Activated T-cell treated with anti-CD3 and anti-CD28 coated beads for 4 hours (primary cell): ENCODE measurements at places on chromosomes 4 and X.

DNA sequence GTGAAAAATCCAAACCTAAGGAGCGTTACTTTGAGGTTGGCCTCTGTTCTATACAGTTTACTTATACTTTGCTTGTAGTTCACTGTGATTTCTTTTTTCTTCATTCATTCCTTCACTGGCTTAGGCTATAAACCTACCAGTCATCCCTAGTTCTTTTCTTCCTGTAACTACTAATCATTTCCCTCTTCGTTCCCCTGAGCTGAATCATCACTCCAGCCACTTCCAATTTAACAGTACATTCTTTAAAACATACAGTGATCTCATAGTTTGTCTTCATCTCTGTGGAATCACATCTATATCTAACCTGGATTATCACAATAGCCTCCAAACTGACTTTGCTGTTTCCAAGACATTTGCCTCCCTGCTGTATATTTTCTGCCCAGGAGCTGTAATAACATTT, 25.2 kb upstream of the NPFFR2 start:
- no peak for DNase-seq

GRCh38 chrX:23797371-23798128, 14.6 kb downstream of the SAT1 start:
- DNase-seq = no peak

DNA sequence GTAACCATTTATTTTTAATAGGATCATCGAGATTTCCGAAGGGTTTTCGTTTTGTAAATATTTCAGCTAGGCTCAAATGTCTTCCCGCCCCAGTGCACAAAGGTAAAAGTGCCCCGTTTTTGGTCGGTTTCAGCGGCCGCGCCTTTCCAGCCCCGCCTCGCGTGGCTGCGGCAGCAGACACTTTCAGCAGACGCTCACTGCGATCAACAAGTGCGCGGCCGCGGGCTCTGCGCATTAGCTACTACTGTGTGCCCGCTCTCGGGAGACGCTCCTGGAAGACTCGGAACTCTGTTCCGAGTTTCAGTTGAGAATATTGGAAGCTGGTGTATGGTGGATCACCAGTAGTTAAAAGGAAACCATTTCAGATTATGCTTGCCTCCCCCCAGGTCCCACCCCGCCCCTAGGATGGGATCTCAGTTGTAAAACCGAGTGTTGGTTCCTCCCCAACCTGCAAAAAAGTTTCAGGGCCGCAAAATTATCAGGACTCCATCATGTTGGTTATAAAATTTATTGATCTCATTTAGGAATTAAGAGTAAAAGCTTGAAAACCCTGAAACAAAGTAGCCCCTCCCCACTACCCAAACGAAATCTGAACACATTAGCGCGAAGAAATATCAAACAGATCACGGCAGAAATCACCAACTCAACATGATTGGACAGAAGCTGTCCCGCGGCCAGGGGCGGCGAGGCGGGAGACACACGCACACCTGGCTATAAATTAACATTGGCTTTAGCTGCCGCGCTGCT, 2.2 kb downstream of the SOX3 start:
- no peak for DNase-seq

GRCh38 chr4:152983221-152983620, 47.1 kb downstream of the FHDC1 start:
- DNase-seq = no peak

DNA sequence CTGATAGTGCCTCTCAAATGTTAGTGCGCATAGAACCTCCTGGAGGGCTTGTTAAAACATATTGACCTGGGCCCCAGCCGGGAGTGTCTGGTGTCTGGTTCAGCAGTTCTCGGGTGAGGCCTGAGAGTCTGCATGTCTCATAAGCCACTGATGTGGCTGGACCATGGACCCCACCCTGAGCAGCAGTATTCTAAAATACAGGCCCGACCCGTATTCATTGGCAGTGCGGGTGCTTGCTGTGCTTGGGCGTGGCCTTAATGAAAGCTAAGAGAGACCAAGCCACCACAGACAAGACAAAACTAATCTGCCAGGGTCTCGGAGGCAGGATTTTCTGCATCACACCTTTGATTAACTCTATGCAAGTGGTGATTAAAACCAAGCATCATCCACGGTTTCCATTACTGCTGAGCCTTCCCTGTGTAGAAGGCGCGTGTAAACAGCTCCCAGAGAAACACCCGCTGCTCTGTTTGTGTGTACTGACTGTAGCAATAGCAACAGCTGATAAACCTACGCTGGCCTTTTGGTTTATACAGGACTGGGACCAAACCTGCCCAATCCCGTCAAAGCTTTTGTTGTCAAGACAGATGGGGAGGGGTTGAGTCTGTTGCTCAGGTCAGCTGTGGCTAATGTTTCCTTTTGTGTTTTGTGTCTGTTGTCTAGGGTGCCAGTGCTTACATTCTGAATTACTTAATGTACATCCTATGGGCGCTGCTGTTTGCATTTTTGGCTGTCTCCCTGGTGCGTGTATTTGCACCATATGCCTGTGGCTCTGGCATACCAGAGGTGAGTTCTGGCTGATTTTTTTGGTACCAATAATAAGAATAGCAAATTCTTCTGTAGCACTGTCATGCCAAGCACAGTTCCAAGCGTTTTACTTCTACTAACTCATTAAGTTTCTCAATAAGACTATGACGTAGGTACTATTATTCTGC, 40.8 kb downstream of the CLCN4 start:
- DNase-seq = no peak

- no peak for DNase-seq
Observed at GRCh38 chr4:86963697-86964096, 28.9 kb downstream of the AFF1 start.

DNA sequence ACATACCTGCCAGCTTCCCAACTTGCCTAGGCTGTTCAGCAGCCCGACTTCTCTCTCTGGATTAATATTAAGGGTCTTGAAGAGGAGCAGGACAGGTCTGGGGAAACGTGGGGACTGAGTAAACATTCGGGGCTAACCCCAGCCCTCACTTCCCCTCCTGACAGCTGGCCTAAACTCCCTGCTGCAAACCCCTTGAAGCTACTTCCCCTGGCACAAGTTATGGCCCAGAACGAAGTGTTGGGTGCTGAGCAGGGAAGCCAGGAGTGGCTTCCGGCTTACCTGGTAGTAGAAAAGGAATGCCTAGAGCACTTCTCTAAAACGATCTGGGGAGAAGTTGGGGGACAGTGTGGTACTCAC, 200.0 kb downstream of the BCOR start:
- no peak for DNase-seq

DNA sequence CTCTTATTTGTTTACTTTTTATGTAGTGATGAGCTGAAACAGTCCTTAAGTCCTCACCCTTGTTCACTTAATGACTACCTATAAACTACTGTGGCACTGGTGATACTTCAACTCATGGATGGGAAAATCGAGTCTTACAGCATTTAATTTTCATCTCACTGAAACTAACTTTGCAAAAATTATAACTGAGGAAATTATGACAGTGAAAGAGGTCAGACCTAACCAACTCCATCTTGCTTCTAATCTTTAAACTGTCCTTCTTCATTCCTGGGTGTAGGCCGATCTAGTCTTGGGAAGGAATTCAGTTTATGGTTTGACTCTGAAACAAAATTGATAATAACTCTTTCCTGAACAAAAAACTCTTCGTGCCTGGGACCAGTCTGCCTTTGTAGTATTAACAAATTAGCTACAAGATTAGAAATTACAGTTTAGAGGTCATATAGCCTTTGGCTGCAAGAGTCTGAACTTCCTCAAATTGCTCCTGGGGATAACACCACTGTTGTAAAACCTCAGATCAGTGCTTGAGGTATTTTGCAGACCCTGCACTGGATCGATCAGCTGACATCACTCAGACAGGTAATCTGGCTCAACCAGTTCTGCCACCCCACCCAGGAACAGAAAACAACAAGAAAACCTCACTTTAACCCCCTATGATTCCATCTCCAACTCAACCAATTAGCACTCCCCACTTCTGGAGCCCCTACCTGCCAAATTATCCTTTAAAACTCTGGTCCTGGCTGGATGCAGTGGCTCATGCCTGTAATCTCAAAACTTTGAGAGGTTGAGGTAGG, 995.7 kb upstream of the PRKX start:
- no peak for DNase-seq

DNA sequence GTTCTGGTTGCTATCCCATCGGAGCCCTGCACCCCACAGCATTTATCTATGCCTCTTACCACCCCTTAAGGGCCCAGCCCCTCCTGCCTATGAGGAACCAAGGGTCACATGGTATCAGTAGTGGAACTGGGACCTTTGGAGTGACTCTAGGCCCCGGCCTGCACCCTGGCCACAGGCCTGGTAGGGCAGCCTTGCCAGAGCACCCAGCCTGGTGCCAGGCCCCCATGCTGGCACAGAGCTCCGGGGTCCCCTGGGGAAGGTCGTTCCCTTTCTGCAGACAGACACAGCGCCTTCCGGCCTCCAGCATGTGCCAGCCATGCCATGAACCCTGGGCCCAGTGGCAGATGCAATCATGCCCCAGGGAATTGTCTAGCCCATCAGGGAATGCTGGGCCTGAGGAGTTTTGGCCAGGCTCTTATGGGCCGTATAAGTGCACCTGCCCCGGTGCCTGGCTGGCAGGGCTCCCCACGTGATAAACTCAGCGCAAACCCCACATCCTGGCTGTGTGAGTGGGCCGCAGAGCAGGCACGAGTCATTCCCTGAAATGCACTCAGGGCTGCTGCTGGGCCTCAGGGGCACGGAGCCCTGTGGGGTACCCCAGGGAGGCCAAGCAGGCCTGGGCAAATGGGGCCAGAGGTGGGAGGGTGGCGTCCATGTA, 19.8 kb upstream of the ADD1 start:
- no peak for DNase-seq
